HL-60 (cell line): ENCODE measurements at places on chromosomes 5 and 9.

GRCh38 chr5:67170767-67171166, 25.8 kb downstream of the CD180 start:
- DNase-seq: no peak

GRCh38 chr5:6704361-6704851, 8.8 kb upstream of the TENT4A start:
- no peak for DNase-seq

DNA sequence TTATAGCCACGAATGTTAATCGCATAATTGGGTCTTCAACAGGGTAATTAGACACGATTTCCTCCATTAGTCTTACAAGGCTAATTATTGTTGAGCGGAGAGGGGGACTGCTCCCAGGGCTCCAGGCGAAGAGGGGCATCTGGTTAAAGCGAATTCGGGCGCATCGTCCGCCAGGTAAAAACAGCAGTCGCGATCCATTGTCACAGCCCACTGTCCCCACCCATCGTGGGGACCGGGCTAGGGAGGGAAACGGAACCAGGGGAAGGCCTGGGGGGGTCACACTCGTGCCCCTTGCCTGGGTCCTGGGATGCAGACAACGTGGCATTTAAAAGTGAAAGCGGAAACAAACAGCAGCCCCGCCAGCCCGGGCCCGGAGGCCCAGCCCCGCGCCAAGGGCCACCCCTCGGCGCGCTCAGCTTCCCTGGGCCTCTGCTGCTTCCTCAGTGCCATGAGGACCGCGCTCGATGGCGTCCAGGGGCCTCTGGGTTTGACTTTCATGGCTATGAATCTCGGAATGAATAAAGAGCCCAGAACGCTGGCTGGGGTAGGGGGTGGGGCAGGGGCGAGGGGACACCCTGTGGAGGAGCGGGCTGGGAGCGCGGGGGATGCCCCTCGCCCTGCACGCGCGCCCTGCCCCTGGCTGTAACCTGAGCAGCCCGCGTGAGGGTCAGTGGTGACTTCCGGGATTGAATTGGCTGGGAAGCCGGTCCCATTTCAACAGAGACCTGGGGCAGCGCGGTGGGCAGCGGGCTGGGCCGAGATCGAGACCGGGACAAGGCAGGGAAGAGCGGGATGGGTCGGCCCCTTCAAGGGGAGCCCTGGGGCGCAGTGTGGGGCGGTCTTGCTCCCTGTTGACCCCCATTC, 99.9 kb downstream of the GTF3C4 start:
- peak; percentile 11 for DNase-seq

DNA sequence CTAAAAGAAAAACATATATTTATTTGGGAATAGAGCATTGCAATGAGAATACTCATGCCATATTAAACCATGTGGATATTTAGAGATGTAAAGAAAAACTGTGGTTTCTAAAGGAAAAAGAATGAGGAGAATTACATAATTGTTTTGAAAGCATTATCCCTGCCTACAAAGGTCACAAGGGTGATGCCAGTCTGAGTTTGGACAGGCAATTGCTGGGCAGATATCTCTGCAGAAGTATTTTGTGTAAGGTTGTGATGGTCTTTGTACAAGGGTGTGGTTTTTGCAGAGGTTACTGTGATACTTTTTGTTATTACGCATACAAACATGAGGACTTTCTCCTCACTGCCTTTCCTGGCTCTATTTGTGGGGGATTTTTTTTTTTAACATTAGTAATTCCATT, 2022.9 kb upstream of the CDH6 start:
- no peak for DNase-seq

DNA sequence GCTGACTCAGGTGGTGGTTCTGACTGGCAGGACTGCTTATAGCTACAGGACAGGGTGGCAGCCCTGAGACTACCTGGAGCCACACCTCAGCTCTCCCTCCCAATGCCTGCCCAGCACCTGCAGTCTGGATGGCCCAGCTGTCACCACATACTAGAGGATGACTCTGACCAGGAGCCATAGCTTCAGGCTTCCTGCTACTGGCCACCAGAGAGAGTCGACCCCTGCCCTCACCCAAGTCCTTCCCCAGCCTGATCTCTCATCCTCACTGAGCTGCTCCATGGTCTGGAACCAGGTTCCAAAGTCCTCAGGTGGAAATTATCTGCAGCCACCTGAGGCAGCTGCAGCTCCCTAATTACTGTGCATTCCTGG, 25.6 kb upstream of the TDRD7 start:
- no peak for DNase-seq
